Lung microvascular endothelial cell (primary cell): ENCODE measurements at places on chromosomes 13 and 19.

DNA sequence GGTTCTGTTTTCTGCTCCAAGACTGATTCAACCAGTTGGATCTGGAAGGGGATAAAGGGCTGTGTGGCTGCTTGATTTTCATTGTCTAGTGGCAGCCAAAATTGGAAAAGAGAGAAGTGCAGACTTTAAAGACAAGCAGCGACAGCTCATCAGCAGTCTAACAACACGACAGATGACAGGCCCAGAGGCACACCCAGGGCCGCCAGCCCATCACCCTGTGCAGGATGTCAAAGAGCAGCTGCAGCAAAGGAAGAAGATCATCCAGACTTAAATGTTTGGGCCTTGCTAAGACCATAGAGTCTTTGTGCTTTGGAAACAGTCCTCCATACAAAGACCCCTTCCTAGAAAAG, 421.0 kb upstream of the KLF12 start:
- no peak for DNase-seq

- DNase-seq: no peak
Measured at GRCh38 chr13:102812611-102813287, 13.8 kb downstream of the BIVM start.

DNA sequence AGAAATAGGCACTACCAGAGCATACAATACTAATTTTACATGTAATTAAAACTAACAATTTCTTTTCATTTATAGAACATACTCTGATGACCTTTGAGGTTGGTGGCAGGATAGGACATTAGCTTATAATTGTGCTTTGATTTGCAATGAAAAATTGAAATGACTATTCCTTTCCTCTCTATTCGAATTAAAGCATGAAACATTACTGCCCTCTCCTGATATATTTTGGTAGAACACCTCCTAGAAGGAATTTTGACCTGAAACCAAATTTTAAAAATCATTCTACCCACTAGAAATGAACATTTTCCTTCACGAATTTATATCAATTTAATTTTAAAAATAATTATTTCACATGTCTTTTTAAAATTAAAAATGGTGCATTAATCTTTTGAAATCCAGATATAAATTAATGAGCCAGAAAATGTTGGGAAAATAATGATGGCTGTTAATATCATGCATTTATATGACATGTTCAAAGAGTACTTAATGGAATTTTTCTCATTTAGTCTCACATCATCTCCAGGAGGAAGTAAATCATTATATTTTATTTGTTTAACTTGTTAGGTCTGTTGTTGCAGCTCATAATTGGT, 556.3 kb upstream of the ARGLU1 start:
- DNase-seq: peak; percentile 45

DNA sequence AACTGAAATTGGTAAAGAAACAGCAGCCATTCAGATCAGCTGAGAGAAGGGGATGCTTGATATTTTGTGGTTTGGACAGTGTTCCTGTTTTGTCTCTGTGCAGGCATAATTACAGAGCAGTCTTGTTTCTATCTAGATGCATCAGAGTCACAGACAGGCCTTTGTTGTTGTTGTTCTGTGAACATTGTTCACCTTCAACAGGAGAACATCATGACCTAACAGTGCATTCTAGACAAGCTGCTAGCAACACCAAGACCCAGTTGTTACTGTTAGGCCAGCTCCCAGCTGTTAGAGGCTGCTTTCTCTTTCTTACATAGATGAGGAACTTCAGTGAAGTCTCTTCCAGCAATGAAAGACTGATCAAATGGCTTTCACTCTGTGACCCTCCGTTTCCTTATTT, 8.5 kb upstream of the LSR start:
- no peak for DNase-seq

GRCh38 chr19:18388100-18388959, 2.4 kb downstream of the GDF15 start:
- DNase-seq: peak; percentile 70

DNA sequence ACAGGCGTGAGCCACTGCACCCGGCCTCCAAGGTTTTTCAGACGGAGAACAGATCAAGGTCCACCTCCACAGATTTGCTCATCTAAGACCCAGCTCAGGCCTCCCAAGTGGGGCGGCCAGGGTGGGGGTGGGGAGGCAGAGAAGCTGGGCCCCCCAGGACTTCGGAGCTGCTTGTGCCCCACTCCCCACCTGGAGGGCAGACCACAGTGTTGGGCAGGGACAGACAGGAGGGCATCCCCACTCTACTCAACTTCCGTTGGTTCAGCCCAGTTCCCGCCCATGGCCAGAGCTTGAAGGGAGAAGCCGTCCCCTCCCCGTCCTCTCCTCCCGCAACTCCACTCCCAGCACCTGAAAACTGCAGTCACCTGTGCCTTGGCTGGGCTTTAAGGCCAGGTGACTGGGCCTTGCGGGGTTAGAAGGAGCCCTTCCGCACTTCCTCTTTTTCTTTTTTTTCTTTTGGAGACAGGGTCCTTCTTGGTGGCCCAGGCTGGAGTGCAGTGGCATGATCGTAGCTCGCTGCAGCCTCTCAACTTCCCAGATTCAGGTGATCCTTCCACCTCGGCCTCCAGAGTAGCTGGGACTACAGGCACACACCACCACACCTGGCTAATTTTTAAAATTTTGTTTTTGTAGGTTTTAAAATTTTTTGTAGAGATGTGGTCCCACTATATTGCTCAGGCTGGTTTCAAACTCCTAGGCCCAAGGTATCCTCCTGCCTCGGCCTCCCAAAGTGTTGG, 734 bp upstream of the LRRC8E start:
- DNase-seq: no peak
